Activated CD4-positive, alpha-beta T cell treated with anti-CD3 and anti-CD28 coated beads, Interleukin-2, amount 50 U/mL, for 48 hours (primary cell): ENCODE measurements at places on chromosomes 2 and 18.
A peak's percentile ranks its signal among the peaks of the same experiment; 100 is the strongest.

GRCh38 chr2:36741188-36741837 is 44.8 kb downstream of the VIT start:
- no peak for DNase-seq

DNA sequence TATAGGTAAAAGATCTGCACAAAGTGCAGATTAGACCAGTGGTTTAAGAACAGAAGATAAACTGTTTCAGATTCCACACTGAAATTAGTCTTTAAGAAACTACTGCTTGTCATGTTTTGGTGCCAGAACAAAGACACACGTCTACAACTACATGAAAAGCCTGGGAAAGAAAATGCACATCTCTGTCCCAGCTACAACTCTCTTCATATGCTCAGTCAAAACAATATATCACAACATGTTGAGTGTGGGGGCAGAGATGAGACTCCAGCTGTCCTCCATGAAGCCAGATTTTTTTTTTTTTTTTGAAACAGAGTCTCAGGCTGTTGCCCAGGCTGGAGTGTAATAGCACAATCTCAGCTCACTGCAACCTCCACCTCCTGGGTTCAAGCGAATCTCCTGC is 52.6 kb upstream of the BIN1 start:
- no peak for DNase-seq

DNA sequence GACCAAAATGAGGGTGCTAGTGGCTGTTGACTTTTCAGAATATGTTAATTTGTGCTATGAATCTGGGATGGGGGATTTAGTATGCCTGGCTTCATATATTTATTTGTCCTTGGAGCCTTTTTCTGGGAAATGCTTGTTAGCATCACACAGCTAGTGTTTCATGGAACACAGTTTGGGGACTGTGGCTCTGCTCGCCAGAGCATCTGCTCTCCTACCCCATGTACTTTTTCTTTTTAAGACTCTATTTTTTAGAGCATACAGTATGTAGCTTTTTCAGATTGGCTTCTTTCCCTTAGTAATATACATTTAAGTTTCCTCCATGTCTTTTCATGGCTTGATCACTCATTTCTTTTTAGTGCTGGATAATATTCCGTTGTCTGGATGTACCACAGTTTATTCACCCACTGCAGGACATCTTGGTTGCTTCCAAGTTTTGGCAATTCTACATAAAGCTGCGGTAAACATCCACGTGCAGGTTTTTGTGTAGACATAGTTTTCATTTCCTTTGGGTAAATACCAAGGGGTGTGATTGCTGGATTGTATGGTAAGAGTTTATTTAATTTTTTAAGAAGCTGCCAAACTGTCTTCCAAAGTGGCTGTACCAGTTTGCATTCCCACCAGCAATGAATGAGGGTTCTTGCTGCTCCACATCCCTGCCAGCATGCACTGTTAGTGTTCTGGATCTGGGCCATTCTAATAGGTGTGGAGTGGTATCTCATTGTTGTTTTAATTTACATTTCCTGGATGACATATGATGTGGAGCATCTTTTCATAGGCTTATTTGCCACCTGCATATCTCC is 44.1 kb downstream of the EFR3B start:
- DNase-seq: no peak

- DNase-seq: peak; percentile 57
These were observed 82.2 kb downstream of the CHRNA1 start for GRCh38 chr2:174682007-174682577.

DNA sequence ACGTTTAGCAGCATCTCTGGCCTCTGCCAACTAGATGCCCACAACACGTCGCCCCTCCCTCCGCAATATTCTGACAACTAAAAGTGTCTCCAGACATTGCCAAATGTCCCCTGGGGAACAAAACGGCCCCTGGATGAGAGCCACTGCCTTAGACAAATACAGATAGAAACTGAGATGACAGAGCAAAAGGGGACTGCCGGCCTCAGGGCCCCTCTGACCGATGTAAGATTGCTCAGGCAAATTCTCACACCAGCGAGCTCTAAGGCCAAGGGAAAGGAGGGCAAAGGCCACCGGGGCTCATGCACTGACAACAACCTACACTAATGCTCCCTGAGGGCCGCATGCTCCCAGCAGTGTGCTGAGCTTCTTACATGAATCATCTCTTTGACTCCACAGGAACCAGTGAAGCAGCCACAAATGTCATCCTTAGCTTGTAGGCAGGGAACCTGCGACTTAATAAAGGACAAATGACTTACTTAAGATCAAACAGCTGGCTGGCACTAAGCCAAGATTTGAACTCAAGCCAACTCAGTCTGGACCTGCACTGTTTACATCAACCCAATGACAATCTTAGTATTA is 228.5 kb downstream of the TTC32 start:
- no peak for DNase-seq

- DNase-seq: no peak
These were observed 16.0 kb upstream of the TMEM37 start for GRCh38 chr2:119415630-119416029.

GRCh38 chr2:224259831-224260230 is 142.1 kb downstream of the FAM124B start:
- no peak for DNase-seq

GRCh38 chr2:152452256-152452973 is 117.4 kb downstream of the FMNL2 start:
- no peak for DNase-seq

GRCh38 chr18:76464281-76465259 is 30.5 kb downstream of the ZNF516 start:
- no peak for DNase-seq

DNA sequence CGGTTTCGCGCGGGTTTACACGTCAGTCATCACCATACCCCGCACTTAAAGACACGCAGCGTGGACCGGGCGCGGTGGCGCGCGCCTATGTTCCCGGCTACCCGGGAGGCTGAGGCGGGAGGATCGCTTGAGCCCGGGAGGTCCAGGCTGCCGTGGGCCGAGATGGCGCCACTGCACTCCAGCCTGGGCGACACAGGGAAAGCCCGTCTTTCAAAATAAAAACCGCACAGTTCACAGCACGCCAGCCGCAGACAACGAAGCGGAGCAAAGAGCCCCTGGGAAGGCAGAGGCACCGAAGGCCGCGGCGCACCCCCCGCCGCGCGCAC is 328 bp downstream of the DTYMK start:
- no peak for DNase-seq

DNA sequence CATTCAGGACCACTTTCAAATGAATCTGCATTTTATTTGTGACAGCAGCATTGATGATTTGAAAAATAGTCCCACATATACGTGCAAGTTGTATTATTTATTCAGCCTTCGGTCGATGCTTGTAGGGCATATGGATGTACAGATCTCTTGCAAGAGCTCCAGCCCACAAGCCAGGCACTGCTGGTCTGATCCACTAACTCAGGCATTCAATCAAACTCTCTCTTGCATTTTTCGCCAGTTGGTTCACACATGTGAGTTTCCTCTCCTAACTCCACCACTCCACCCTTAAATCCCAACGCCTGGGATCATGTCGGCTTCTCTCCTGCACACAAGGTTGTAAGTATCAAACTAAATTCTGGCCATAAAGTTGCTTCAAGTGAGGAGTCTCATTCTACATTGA is 318.7 kb downstream of the CYP26B1 start:
- DNase-seq: no peak

DNA sequence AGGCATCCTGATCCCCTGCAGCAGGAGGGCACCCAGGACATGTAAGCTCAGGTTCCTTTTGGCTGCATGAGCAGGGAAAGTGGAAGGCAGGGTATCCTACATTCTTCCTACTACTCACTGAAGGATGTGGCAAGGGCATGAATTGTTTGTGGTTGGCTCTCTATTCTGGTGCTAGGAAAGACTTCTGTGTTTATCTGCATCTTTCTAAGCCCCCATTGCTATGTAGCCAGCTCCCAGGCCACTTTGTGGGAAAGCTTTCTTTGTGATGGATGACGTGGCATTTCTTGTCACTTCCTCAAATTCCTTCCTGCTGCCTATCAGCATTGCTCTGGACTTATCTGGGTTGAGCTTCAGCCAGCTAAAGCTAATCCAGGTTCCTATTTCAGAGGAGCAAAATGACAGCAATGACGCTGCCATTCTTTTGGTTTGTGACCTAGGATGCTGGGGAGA is 46.2 kb downstream of the MEIS1 start:
- DNase-seq: no peak

DNA sequence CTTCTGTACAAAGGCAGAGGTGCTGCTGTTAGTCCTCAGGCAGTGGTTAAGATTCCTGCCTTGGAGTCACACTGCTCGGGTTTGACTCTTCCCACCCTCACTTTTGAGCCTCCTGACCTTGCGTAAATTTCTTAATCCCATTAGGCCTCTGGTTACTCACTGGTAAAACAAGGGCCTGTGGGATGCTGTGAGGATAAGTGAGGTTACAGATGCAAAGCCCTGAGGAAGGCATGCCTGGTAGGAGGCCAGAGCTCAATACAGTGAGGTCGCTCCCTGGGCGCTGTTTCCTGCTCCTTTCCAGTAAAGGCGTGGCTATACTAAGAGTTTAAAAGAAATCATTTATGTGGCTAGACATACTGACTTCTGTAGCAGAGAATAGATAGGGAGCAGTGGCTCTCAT is 127.5 kb upstream of the TMEM200C start:
- no peak for DNase-seq

- DNase-seq: no peak
These were observed 181.3 kb upstream of the SIX2 start for GRCh38 chr2:45190481-45190942.

DNA sequence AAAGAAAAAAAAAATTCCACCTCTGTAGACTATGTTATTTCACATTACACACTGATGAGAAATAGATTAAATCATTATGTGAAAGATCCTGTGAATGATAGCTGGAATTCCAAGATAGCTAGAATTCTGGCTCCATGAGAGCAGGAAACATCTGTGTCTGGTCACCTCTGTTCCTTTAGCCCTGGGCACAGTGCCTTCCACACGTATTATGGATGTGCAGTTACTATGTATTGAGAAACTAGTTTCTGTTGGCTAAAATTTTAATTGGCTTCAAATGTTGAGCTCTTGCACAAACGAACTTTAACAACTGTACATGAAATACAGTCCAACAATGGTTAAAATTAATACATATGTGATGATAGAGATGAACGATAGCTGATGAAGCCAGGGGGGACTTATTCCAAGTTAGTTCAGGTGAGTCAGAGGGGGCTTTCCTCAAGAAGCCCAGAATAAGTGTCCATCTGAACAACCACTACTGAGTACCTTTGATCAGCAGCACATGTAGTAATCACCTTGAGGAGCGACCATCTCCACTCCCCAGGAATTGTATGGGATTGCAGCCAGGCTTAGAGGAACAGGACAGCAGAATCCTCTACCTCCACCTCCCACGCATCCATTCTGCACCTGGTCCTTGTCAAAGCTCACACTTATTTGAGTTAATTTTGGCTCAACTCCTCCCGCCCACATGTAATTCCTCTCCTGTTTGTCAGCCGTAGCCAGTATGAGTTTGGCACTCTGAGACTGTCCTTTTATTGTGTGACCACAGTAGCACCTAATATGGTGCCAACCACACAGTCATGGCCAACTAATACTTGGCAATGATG is 68.6 kb downstream of the NABP1 start:
- no peak for DNase-seq

GRCh38 chr18:36947820-36948348 is 119.0 kb downstream of the KIAA1328 start:
- no peak for DNase-seq

DNA sequence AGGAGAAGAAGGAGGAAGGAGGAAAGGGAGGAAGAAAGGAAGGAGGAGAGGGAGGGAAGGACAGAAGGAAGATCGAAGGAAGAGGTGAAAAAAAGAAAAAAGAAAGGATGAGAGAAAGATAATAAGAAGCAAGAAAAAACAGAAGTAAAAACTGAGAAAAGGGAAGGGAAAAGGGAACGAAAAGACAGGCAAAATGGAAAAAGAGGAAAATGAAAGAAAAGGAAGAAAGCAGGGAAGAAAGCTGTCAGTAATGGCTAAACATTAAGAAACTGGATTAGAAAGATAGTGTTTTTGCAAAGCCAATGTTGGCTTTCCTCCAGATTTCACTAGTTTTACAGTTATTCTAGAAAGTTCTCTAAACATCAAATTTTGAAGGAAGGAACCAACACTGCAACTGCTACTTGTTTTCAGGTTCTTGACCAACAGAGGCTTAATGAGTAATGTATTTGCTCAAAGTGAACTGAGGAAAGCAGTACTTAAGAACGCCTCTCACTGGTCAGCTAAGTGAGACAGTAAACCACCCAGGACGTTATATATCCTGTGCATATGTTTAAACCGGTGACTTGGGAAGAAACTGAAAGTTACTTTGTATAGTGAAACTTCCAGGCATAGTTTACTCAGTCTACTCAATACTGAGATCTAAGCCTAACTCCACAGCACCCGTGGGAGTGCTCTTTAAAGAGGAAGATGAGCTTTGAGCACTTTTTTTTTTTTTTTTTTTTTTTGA is 286.2 kb upstream of the TRIB2 start:
- DNase-seq: peak; percentile 34

DNA sequence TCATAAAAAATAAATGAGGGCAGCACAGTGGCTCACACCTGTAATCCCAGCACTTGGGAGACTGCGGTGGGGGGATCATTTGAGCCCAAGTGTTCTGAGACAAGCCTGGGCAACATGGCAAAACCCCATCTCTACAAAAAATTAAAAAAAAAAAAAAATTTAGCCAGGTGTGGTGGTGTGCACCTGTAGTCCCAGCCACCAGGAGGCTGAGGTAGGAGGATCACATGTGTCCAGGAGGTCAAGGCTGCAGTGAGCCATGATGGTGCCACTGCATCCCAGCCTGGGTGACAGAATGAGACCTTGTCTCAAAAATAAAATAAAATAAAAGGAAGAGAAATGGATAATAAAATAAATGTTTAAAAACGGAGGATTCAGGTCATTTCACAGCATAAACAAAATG is 113.5 kb downstream of the ATAD2B start:
- DNase-seq: no peak

- no peak for DNase-seq
These were observed 60.3 kb downstream of the SH3BP4 start for GRCh38 chr2:235011929-235012631.
